ENCODE measurements at places on chromosomes 12 and 14.

GRCh38 chr12:104132351-104132956 is 5.6 kb downstream of the NFYB start:
- no peak for DNase-seq

GRCh38 chr14:93085911-93086310 is 29.8 kb downstream of the ITPK1 start:
- DNase-seq, result no peak

GRCh38 chr14:36022765-36023410 is 153.6 kb downstream of the PTCSC3 start:
- no peak for DNase-seq

- DNase-seq, result no peak
These were observed 44.8 kb upstream of the TBX5 start for GRCh38 chr12:114450515-114451300.

- DNase-seq, result no peak
These were observed 55.2 kb downstream of the FOS start for GRCh38 chr14:75333606-75334548.

- no peak for DNase-seq
These were observed 15.1 kb upstream of the KERA start for GRCh38 chr12:91072931-91073330.
